ENCODE measurements at places on chromosomes 1 and 21.

- H3K4me3 ChIP-seq = no peak overlapping the region
- no peaks in the 10 kb centered on the region for H3K4me1 ChIP-seq
- no peaks in the 10 kb centered on the region for H3K27me3 ChIP-seq
- no peaks in the 10 kb centered on the region for H3K36me3 ChIP-seq
- H3K27ac ChIP-seq = no peak overlapping the region
Measured at GRCh38 chr1:195591917-195592672, 1016.1 kb downstream of the KCNT2 start.

- H3K36me3 ChIP-seq = no peaks in the 10 kb centered on the region
- no peak overlapping the region for H3K27ac ChIP-seq
- no peaks in the 10 kb centered on the region for H3K27me3 ChIP-seq
- H3K4me1 ChIP-seq = peaks cover 19% of the 10 kb centered on the region
Measured at GRCh38 chr1:59765011-59765730, 49.6 kb upstream of the HOOK1 start.

- no peaks in the 10 kb centered on the region for H3K27me3 ChIP-seq
- DNase-seq = no peak
- no peak overlapping the region for H3K4me3 ChIP-seq
- H3K36me3 ChIP-seq = no peaks in the 10 kb centered on the region
- H3K4me1 ChIP-seq = peaks cover 69% of the 10 kb centered on the region
- H3K27ac ChIP-seq = no peak overlapping the region
Measured at GRCh38 chr1:184424945-184425344, 38.1 kb downstream of the C1orf21 start.

- H3K4me1 ChIP-seq = peaks cover 85% of the 10 kb centered on the region
- no peaks in the 10 kb centered on the region for H3K27me3 ChIP-seq
- H3K36me3 ChIP-seq = no peaks in the 10 kb centered on the region
- peak overlapping the region; percentile 92 for H3K27ac ChIP-seq
Measured at GRCh38 chr1:201917362-201918033, 28.8 kb downstream of the SHISA4 start.

DNA sequence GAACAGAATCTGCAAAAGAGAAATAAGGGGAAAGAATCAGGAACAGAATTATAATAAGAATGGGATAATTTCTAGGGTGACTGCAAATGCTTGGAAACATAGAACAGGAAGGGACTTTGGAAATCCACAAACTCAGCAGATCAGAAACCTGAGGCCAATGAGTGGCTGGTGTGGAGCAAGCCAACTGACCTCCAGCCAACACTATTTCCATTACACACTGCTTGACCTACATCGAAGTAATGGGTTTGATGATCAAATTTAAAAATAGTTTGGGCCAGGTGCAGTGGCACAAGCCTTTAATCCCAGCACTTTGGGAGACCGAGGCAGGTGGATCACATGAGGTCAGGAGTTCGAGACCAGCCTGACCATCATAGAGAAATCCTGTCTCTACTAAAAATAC is 284.9 kb downstream of the GRIK1 start:
- H3K4me3 ChIP-seq = no peak overlapping the region
- no peaks in the 10 kb centered on the region for H3K36me3 ChIP-seq
- H3K27ac ChIP-seq = no peak overlapping the region
- no peak for DNase-seq
- no peaks in the 10 kb centered on the region for H3K4me1 ChIP-seq

DNA sequence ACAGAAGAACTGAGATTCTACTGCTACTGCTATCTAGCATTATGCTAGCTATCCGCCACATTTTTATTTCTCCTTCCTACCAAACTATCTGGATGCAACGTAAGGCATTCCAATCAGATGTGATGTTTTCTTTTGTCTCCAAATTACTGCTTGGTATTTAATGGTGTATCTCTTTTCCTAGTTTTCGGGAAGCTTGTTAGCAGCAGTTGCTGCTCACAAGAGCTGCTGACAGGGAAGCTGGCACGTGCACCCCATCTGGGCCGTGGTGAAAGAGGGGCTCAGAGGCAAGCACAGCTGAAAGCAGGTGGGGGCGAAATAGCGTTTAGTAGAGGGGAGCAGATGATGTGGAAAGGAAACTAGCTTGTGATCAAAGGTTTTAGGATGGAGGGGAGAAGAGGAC is 57.3 kb downstream of the JAK1 start:
- peaks cover 61% of the 10 kb centered on the region for H3K4me1 ChIP-seq
- H3K36me3 ChIP-seq = no peaks in the 10 kb centered on the region
- H3K4me3 ChIP-seq = no peak overlapping the region

DNA sequence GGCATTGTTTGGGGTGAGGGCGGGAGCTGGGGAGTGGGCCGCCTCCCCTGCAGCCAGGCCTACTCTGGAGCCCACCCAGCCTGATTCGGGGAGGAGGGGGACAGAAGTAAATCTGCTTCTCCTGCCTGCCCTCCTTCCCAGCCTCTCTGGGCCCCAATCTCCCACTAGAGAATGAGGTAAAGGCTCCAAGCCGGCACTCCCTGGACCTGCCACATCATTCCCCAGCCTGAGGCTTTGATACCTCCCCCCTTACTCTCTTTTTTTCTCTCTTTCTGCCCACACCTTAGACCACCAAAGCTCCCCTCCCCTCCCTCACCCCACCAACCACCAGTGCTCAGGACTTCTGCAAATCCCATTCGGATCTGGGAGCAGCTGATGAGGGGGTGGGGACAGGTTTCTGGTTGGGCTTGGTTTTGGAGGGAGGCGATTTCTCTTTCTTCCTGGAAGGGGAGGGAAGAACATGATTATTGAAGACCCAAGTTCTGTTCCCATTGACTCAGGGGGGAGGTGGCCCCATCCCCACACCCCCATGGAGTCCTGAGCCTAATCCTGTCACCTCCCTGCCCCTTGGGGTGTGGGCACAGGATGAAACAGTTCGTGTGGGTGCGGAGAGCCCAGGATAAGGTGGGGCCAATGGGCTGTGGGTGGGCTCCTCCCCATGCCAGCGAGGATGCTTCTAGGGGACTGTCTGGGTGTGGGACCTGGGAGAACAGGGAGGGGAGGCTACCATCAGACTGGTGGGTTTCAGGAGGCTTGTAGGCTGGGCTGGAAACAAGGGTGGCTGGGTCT is 1.3 kb downstream of the MAP7D1 start:
- H3K4me3 ChIP-seq = peak overlapping the region; percentile 94
- H3K27ac ChIP-seq = peak overlapping the region; percentile 100
- H3K27me3 ChIP-seq = no peaks in the 10 kb centered on the region
- no peaks in the 10 kb centered on the region for H3K36me3 ChIP-seq
- no peak for DNase-seq

DNA sequence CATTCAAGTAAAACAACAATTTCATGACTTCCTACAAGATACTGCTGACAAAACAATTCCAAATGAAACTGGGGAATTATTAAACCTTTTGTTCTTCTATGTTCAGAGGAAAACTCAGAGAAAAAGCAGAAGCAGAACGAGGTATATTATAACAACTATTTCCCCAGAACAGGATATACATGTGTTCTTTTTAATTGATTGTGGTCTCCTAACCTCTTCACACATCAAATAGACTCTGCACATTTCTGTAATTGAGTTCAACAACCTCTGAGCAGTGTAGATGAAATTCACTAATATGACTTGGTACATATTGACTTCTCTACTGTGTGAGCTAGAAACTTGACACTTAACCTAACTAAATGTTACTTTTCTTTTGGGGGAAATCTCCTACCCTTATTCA is 584.2 kb downstream of the NEGR1 start:
- no peaks in the 10 kb centered on the region for H3K27me3 ChIP-seq
- H3K36me3 ChIP-seq = no peaks in the 10 kb centered on the region
- DNase-seq = no peak
- no peaks in the 10 kb centered on the region for H3K4me1 ChIP-seq
- H3K27ac ChIP-seq = no peak overlapping the region

DNA sequence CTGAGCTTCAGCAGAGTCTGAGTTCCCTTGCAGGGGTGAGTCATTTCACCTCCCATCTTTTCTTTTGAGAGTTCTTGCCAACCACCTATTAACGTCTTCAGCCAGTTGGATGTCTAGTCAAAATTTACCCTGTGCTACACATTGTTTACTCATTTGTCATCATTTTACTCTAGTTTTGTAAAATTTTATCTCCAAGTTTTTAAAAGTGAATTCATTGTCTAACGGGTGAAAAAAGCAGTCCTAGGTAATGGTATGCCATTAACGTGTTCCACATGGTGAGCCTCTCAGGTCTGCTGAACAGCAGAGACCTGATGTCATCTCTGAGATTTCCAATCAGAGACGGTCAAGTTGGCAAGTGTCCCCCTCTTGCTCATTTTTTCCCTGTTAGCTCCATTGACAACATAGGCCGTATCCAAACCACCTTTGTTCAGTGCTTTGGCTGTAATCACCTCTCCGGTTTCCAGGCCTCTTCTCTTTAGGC is 85.4 kb downstream of the TBX15 start:
- no peaks in the 10 kb centered on the region for H3K36me3 ChIP-seq
- H3K4me1 ChIP-seq = no peaks in the 10 kb centered on the region
- H3K4me3 ChIP-seq = no peak overlapping the region
- no peak overlapping the region for H3K27ac ChIP-seq
- H3K27me3 ChIP-seq = no peaks in the 10 kb centered on the region

DNA sequence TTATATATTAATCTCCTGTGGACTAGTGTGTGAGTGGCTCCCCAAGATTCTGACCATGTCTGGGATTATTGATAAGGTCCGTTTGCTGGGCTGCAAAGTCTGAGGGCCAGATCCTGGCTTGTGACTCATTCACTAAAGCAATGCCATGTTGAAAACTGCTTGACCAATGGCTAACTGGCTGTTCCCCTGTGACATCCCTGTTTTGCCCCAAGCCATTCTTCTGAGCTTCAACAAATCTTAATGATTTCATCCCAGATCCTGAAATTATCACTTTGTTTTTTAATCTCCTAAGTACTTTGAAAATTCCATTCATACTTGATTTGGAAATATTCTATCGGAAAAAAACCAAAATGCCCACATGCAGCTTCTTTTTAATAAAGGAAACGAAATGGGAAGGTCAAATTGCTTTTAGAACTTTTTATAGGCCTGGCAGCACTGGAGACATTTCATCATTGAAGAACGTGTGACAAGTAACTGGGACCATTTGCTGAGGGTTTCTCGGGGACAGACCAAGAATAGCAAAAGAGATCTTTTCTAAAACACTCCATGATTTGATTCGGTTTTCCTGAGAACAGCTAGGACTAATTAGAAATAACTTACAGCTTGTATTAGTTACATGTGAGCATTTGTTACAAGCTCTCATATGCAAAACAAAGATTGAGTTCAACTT is 121.3 kb downstream of the TGFB2 start:
- H3K4me3 ChIP-seq = no peak overlapping the region
- H3K4me1 ChIP-seq = peaks cover 30% of the 10 kb centered on the region
- no peaks in the 10 kb centered on the region for H3K36me3 ChIP-seq
- no peaks in the 10 kb centered on the region for H3K27me3 ChIP-seq
- peak overlapping the region; percentile 49 for H3K27ac ChIP-seq

GRCh38 chr1:24189528-24189927 is 2.4 kb upstream of the IFNLR1 start:
- peaks cover 16% of the 10 kb centered on the region for H3K4me1 ChIP-seq
- no peak overlapping the region for H3K27ac ChIP-seq
- H3K4me3 ChIP-seq = no peak overlapping the region
- H3K27me3 ChIP-seq = no peaks in the 10 kb centered on the region

GRCh38 chr1:81414488-81415015 is 386.2 kb upstream of the ADGRL2 start:
- H3K36me3 ChIP-seq = no peaks in the 10 kb centered on the region
- no peaks in the 10 kb centered on the region for H3K27me3 ChIP-seq
- peaks cover 4% of the 10 kb centered on the region for H3K4me1 ChIP-seq

GRCh38 chr1:220879076-220879508 is at the start of gene HLX:
HLX (plus strand) TSS chr1:220879443; CDS start chr1:220879858, 415 bp downstream.
- H3K4me1 ChIP-seq = peaks cover 41% of the 10 kb centered on the region
- peak; percentile 95 for DNase-seq
- H3K36me3 ChIP-seq = peaks cover 11% of the 10 kb centered on the region
- H3K27ac ChIP-seq = peak within 1 kb of the TSS; percentile 94
- H3K27me3 ChIP-seq = no peaks in the 10 kb centered on the region

GRCh38 chr1:175269151-175269550 is 76.6 kb upstream of the KIAA0040 start:
- H3K27ac ChIP-seq = no peak overlapping the region
- no peaks in the 10 kb centered on the region for H3K27me3 ChIP-seq
- H3K36me3 ChIP-seq = no peaks in the 10 kb centered on the region
- no peak overlapping the region for H3K4me3 ChIP-seq
- peaks cover 12% of the 10 kb centered on the region for H3K4me1 ChIP-seq
- DNase-seq = no peak

GRCh38 chr1:220717800-220718640 is 27.9 kb downstream of the C1orf115 start:
- no peaks in the 10 kb centered on the region for H3K4me1 ChIP-seq
- no peaks in the 10 kb centered on the region for H3K27me3 ChIP-seq
- no peak overlapping the region for H3K4me3 ChIP-seq
- DNase-seq = no peak
- H3K36me3 ChIP-seq = no peaks in the 10 kb centered on the region

DNA sequence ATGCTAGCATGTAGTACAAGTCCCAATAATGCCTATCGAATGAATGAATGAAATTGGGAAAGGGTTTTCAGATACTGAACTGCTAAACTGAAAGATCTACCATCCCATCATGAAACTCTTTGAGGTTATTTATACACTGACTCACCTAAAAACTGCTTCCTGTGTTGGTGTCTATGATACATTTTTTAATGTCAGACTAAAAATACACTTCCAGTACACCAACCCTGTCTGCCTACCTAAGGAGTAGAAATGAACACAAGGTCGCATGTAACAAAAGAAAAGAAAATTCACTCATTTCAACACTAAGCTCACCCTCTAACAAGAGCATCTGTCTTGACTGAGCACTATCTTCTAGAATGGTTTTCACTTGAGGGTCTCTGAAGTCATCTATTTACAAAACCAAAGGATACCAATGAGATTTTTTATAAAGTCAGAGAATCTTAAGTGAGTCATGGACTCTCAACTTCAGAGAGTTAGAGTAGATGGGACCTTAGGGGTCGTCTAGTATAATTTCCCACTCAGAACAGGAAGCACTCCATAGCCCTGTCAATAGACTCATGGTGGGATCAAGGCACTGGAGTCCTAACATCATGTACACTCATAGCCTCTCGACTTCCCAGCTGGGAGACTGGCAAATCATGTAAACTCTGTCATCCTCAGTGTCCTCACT is 53.4 kb downstream of the WLS start:
- no peak overlapping the region for H3K27ac ChIP-seq
- H3K27me3 ChIP-seq = no peaks in the 10 kb centered on the region
- no peak overlapping the region for H3K4me3 ChIP-seq
- DNase-seq = no peak
- no peaks in the 10 kb centered on the region for H3K36me3 ChIP-seq
- H3K4me1 ChIP-seq = peaks cover 37% of the 10 kb centered on the region

GRCh38 chr1:234125283-234125682 is 220.8 kb downstream of the SLC35F3 start:
- no peaks in the 10 kb centered on the region for H3K36me3 ChIP-seq
- no peak for DNase-seq
- H3K27me3 ChIP-seq = no peaks in the 10 kb centered on the region
- H3K4me3 ChIP-seq = no peak overlapping the region

DNA sequence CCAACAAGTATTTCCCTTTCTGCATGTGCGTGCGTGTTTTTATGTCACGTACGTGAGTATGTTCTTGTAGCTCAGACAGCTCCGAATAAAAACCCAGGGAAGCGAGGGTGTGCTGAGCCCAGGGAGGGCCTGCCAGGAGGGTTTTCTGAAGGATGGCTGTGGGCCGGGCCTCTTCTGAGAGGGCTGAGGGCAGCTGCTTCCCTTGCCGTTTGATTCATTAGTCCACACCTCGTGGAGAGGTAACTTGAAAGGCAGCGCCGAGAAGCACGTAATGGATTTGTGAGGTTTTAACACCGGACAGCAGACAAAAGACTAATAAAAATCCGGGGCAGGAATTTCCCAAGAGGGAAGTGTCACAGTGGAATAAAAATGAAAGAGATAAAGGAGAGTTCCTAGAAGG is 29.5 kb downstream of the CD247 start:
- no peak for DNase-seq
- H3K4me3 ChIP-seq = no peak overlapping the region
- H3K27me3 ChIP-seq = no peaks in the 10 kb centered on the region
- H3K4me1 ChIP-seq = no peaks in the 10 kb centered on the region

Measured in vagina (tissue), 2 donors.